ENCODE measurements at places on chromosomes 16 and 17.

GRCh38 chr16:69929480-69929879 lies 21.7 kb upstream of the CLEC18A start:
- no peak for DNase-seq

- no peak for DNase-seq
These were observed 1.3 kb downstream of the SRL start for GRCh38 chr16:4240624-4241023.

DNA sequence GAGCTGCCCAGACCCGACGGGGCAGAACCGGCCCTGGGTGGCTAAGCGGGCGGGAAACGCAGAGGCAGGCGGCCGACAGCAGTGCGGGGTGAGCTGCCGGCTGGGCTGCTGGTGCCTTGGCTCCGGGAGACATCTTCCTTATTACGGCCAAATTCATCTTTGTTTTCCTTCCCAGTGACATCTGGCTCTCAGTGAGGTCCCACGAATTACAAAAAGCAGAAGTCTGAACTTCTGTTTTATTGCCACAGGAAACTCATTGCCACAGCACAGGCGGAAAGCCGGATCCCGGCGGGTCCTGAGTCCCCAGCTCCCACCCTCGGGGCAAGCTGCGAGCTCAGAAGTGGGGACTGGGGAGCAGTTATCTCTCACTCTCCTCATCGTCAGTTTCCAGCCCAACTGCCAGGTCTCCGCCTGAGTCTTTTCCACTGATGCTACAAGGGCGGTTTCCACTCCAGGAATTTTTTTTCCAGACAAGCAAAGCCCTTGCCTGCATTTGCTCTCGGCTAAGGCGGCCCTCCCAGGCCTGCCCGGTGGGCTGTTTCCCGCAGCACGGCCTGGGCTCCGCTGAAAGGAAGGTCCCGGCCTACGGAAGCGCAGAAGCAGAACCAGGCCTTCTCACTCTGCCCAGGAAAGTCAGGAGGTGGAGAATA lies 40.3 kb downstream of the CBFA2T3 start:
- DNase-seq: no peak

DNA sequence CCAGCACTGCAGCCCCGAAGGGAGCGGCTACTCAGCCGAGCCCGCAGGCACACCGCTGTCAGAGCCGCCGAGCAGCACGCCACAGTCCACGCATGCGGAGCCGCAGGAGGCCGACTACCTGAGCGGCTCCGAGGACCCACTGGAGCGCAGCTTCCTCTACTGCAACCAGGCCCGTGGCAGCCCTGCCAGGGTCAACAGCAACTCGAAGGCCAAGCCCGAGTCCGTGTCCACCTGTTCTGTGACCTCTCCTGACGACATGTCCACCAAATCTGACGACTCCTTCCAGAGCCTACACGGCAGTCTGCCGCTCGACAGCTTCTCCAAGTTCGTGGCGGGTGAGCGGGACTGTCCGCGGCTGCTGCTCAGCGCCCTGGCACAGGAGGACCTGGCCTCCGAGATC lies 42.4 kb downstream of the SREBF1 start:
- no peak for DNase-seq

DNA sequence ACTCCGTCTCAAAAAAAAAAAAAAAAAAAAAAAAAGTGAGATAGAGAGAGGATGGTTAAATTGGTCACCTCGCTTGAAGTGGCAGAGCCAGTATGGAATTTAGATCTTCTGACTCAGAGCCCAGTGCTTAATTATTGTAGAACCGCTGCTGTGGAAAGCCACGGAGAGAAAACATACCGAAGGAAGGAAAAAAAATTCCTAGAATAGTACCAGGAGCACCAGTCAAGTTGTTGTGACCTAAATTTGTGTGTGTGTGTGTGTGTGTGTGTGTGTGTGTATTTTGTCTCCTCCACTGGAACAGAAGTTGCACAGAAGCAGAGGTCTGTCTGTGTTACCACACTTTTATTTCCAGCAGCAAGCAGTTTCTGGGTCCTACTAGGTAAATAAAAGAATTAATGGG lies 10.6 kb upstream of the NUP85 start:
- DNase-seq: no peak

- no peak for DNase-seq
These were observed 490.5 kb upstream of the CDH5 start for GRCh38 chr16:65876056-65876408.

GRCh38 chr17:73272906-73273218 lies 11.2 kb upstream of the CPSF4L start:
- no peak for DNase-seq

DNA sequence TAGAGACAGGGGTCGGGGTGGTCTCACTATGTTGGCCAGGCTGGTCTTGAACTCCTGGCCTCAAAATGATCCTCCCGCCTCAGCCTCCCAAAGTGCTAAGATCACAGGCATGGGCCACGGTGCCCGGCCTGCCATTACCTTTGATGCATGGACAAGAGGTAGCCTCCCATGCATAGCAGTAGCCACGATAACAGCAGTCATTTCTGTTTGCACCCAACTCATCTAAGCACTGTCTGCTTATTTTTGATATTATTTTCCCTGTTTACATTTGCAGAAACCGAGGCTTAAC lies 37.5 kb upstream of the SNN start:
- DNase-seq: no peak

DNA sequence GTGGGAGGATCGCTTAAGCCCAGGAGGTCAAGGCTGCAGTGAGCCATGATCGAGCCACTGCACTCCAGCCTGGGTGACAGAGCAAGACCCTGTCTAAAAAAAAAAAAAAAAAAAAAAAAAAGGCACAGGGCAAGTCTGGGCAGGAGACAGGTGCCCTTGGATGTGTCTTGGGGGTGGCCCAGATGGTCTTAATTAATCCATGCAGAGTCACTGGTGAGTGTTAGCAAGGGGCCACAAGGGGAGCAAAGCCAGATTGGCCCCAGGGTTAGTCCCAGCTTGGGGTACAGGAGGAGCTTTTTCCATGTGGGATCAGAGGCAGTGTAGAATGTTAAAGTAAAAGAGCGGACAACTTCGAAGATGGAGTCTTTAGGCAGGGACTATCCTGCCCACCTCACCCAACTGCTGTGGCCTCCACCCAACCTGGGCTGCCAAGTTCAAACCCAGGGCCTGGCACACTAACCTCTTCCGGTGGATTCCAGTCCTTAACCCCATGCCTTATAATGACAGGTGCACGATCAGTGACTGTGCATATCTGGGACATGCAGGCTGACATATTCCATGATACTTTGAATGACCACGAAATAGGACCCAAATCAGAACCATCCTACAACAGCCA lies 32.2 kb upstream of the MFSD6L start:
- no peak for DNase-seq

GRCh38 chr17:28865946-28866752 lies 11.3 kb downstream of the ERAL1 start:
- DNase-seq: no peak

DNA sequence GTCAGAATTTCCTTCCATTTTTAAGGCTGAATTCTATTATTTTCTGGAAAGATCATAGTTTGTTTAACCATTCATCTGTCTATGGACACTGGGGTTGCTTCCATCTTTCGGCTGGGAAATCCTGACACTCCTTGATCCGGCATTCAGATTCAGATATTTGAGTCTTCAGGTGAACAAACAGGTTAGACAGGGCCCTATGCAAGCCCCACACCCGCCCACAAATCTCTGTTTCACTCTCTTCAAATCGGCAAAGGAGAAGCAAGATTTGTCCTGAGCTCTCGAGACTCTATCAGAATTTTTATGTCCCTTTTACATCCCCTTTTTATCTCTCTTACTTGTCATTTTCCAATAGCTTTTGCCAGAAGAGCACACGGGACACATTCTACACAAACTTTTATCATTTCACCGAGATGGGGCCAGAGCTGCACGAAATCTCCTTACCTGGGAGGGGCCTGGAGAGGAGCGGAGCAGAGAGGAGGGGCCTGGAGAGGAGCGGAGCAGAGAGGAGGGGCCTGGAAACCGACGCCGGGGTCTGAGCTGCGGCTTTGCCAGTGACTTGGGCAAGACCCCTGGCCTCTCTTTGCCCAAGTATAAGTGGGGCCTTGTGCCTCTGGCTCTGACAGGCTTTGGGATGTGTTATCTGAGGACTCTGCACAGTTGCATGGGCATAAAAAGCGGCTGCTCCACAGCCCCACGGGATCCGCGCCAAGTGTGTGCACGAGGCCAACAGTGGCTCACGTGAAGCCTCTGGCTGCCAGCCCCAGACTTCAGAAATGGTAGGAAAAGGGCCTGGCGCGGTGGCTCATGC lies 54.3 kb upstream of the RBFOX3 start:
- no peak for DNase-seq

GRCh38 chr16:31486045-31486444 lies 3.1 kb downstream of the SLC5A2 start:
- DNase-seq: no peak

DNA sequence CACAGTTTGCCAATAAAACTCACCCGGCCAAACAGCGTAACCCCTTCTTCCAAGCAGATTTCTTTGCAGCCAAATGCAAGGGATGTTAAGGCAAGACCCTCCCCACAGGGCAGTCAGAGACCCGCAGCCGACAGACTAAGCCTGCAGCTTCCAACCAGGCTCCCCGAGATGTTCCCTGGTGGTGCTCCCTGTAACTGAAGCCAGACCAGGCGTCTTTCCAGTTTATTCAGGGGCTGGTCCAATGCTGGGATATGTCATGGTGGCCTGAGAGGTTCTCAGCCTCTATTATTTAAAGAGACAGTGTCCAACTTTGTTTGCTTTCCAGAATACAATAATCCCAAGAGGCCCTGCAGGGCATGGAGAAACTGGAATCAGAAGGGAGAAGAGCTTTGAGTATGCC lies at the start of gene PMP22:
Gene PMP22, minus strand, starts transcription at position 196 of the 400 bp plus-strand sequence. CDS start 4,599 bp downstream, outside the sequence.
- DNase-seq: no peak

GRCh38 chr16:3587547-3588110 lies 10.4 kb upstream of the NLRC3 start:
- no peak for DNase-seq

DNA sequence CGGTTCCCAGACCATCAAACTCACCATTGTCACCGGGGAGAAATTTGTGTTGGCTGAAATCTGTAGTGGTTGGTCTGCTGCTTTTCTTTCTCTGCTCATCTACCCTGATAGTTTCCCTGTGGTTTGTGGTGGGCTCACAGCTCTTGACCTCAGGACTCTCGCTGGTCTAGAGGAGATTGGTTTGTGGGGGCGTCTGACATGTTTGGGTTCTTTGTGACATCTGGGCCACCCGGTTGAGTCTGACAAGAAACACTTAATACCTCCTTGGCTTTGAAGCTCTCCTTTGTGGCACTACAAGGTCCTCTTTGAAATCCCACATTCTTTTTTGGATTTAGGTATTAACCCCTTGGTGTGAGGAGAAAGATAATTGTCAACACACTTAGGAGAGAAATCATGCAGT lies 662.0 kb downstream of the WWOX start:
- no peak for DNase-seq

GRCh38 chr16:79598348-79599181 lies 2.0 kb downstream of the MAF start:
- peak; percentile 25 for DNase-seq

GRCh38 chr16:5187402-5187952 lies 89.9 kb upstream of the EEF2KMT start:
- no peak for DNase-seq

DNA sequence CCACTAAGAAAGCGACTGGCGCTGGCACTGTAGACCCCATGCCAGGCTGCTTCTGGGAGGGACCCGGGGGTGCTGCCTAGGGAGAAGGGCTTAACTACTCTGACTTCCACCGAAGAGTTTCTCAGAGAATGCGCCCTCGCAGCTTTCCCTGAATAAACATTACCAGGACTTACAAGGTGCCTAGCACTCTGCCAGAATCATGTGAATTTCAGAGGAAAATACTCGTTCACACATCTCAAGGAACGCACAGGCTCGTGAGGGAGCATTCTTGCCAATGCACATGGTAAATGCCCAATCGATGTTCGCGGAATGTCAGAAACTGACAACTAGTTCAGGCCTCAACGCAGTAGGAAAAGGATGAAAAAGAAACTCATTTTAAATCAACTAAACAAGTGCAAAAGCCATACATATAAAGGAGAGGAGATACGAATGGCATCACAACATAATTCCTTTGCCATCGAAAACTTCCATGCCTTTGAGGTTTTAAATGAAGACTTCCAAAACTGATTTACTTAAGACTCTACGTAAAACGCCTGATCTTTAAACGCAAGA lies 999 bp downstream of the CMC2 start:
- no peak for DNase-seq

GRCh38 chr17:38587947-38588787 lies 17.6 kb downstream of the SRCIN1 start:
- no peak for DNase-seq

DNA sequence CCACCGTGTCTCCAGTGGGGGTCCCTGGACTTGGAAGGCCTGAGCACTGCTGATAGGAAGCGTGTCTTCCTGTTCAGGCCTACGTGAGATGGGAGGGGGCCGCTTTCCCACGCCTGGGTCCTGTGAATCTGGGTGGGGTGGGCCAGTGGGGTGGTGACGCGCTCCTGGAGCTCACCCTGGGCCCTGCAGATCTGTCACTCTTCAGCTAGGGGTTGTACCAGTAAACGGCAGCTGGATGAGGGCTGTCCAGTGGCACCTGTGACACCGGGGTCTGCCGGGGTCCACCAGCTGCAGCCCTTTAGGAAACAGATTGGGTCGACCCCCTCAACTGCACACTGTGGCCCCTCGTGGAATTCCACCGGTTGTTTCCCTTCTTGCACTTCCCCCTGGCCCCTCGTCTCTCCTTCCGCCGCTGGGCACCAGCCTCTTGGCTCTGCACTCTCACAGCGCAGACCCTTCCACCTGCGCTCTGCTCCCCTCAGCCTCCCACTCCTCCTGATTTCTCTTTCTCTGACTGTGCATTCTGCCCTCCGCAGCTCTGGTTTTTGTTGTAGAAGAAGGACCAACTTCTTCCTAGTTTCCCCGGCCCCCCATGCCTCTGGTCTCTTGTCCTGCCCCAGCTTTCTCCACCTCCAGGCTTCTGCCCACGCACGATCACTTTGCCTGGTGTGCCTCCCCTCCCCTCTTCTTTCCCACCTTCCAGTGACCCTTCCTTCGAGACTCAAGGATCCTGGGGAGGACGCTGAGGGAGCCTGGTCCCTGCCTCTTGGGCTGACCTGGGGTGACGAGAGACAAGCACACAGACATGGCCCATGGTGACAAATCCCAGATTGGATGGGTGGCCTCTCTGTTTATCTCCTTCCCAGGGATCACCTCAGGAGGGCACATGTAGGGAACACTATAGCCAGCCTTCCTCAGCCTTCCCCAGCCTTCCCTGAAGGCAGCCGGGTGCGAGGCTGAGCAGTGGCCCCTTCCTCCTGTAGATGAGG lies 4.8 kb downstream of the MRC2 start:
- no peak for DNase-seq

GRCh38 chr17:80364091-80364691 lies 50.8 kb upstream of the ENDOV start:
- DNase-seq: no peak

GRCh38 chr17:5226940-5227878 lies 7.5 kb downstream of the SCIMP start:
- DNase-seq: peak; percentile 83

Data from GM06990 (cell line).